ENCODE measurements at places on chromosomes 11 and 22. TPM values are rescaled to one million over a fixed set of nuclear protein-coding genes. Genes with fewer than 3 reads are reported as not detected.

FIBIN gene
- 14.5 TPM for total RNA-seq

- DNase-seq = no peak
- no peaks in the 10 kb centered on the region for H3K27me3 ChIP-seq
- H3K4me1 ChIP-seq = no peaks in the 10 kb centered on the region
- H3K4me3 ChIP-seq = no peak overlapping the region
- no peaks in the 10 kb centered on the region for H3K36me3 ChIP-seq
Measured at GRCh38 chr22:39220890-39221850, 23.6 kb downstream of the PDGFB start.

C11orf87 gene
- total RNA-seq = not detected

- no peak for DNase-seq
- H3K4me3 ChIP-seq = no peak overlapping the region
- no peaks in the 10 kb centered on the region for H3K36me3 ChIP-seq
Measured at GRCh38 chr22:34427436-34427835, 507.2 kb upstream of the LARGE1 start.
